IMR-90 (cell line): ENCODE measurements at places on chromosomes 5 and 9. TPM values are rescaled to one million over a fixed set of nuclear protein-coding genes. Genes with fewer than 3 reads are reported as not detected.

DNA sequence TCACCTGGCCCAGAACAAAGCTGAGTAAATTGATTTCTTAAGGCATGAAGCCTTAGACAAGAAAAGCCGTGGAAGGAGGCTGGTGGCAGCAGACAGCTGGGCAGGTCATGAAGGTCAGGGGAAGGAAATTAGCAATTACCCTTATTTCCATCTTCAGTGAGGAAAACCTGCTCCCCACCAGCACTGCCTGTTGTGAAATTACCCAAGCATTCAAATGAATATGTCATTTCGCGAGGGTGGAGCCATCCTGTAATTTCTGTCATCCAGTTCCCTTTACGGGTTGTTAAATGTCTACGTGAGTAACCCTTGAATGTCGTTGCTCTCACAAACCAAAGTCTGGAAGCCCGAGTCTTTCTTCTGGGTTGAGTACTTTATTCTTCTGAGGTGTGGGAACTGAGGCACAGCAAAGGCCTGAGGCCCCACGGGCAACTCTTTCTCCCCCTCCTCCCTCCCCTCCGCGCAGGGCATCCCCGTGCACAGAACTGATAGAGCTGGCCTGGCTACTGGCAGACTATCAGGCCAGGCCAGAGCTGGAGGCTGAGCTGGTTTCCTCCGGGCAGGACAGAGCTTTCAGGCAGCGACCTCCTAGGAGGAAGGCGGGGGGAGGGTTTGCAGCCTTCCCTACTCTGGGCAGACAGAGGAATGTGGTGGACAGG lies 22.0 kb upstream of the AK3 start:
- no peak for DNase-seq
- H3K4me3 ChIP-seq: no peak overlapping the region
- no peaks in the 10 kb centered on the region for H3K36me3 ChIP-seq
- H3K4me1 ChIP-seq: no peaks in the 10 kb centered on the region
- no peak overlapping the region for H3K27ac ChIP-seq

GRCh38 chr5:149280124-149280523 lies 8.5 kb downstream of the AFAP1L1 start:
- DNase-seq: no peak
- peaks cover 4% of the 10 kb centered on the region for H3K4me1 ChIP-seq
- no peak overlapping the region for H3K27ac ChIP-seq
- no peaks in the 10 kb centered on the region for H3K36me3 ChIP-seq

The NUP214 gene
- polyA plus RNA-seq: 13.3 and 13.4 TPM in 2 replicates

The FREM1 gene
- polyA plus RNA-seq: not detected in 2 replicates

DNA sequence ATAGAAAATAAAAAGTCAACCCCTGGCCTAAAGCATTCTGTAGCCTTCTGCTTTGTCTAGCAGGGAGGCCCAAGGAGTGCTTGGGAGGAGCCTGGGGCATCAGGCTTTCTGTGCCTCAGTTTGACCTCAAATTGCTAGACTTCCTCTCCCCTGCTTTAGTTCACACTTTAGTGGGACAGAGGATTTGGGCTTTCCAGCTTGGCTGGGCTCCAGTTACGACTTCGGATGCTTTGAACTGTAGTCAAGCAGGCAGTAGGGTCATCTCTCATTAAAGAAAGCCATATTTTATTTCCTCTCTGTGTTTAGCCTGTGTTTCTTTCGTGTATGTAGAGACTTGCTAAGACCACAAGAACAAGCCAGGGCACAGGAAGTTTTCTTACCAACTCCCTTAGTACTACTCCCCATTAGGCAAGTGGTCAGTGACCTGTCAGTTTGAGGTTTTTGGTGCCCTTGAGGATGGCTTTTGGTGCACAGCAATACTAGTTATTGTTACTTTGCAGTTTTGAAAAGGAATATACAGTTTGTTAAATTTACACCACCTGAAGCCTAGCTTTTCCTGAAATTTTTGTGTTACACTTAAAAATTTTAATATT lies 334.7 kb downstream of the NDUFS4 start:
- no peaks in the 10 kb centered on the region for H3K27me3 ChIP-seq
- H3K4me1 ChIP-seq: peaks cover 10% of the 10 kb centered on the region
- H3K36me3 ChIP-seq: no peaks in the 10 kb centered on the region
- DNase-seq: no peak
